ENCODE measurements at places on chromosomes 1 and 21. TPM values are rescaled to one million over a fixed set of nuclear protein-coding genes. Genes with fewer than 3 reads are reported as not detected.

CCDC181 gene
- polyA plus RNA-seq = not detected

DNA sequence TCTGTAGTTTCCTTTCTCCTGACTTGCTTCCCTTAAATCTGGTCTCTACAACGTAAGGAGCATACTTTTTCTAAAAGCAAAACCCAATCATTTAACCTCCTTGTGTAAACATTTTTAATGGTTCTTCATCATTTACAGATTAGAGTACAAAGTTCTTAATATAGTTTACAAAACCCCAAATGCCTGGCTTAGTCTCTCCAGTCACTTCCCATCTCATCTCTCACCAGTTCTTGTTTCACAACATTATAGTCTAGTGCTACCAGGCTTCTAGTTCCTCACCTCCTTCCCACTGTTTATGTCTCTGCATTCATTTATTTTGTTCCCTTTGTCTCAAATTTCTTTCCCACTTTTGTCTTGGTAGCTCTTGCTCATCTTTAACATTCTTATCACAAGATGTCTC is 168.4 kb downstream of the FASLG start:
- H3K4me1 ChIP-seq = peaks cover 5% of the 10 kb centered on the region
- no peaks in the 10 kb centered on the region for H3K36me3 ChIP-seq
- H3K4me3 ChIP-seq = no peak overlapping the region
- no peak overlapping the region for H3K27ac ChIP-seq

DNA sequence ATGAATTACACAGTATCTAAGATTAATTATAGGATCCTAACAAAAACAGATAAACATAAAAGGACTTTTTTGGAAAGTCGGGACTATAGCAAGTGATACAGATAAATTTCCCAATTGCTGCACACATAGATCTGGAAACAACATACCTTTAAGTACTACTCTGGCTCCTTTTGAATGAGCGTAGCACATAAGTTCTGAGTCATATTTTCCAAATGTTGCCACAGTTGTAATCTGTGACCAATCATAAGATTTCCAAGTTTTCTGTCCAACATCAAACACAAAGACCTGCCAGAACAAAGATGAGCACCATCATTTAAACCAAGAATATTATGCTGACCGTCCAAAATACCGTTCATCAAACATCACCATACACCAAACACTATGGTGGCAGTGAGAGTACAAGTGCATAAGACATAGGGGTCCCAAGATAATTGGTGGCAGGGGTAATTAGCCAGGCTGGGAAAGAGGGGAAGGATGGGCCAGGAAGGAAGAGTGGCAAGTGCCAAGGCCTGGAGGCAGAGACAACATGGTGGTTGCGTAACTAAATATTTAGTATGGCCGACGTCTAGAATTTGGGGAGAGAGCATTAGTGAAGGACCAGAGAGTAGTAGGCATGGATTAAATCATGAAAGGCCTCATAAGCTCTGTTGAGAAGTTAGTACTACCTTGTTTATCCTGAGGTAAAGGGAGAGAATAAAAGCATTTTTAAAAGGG is 3.6 kb downstream of the CTBS start:
- no peak for DNase-seq
- H3K27ac ChIP-seq = no peak overlapping the region
- no peak overlapping the region for H3K4me3 ChIP-seq
- H3K36me3 ChIP-seq = peaks cover 9% of the 10 kb centered on the region

GRCh38 chr21:27700974-27701614 is 734.2 kb upstream of the ADAMTS5 start:
- H3K36me3 ChIP-seq = no peaks in the 10 kb centered on the region
- H3K27ac ChIP-seq = no peak overlapping the region
- no peaks in the 10 kb centered on the region for H3K27me3 ChIP-seq

DNA sequence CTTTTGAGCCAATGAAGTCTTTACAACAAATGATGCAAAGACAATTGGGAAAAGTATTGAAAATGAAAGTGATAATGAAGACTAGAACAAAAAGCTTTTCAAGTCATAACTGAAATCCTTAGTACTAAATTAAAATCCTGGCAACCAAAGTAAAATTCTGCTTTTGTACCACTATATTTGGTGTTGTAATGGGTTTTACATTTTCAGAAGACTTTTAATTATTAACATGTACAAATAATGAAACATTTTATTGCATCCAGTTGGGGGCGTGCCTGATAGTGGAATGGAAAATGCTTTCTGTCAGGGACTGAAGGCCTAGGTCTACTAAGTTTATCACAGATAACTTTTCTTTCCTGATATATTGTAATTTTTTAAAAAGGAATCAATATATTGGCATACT is 89.4 kb downstream of the SDCCAG8 start:
- H3K36me3 ChIP-seq = peaks cover 5% of the 10 kb centered on the region
- H3K4me3 ChIP-seq = no peak overlapping the region
- no peak for DNase-seq
- no peak overlapping the region for H3K27ac ChIP-seq

DNA sequence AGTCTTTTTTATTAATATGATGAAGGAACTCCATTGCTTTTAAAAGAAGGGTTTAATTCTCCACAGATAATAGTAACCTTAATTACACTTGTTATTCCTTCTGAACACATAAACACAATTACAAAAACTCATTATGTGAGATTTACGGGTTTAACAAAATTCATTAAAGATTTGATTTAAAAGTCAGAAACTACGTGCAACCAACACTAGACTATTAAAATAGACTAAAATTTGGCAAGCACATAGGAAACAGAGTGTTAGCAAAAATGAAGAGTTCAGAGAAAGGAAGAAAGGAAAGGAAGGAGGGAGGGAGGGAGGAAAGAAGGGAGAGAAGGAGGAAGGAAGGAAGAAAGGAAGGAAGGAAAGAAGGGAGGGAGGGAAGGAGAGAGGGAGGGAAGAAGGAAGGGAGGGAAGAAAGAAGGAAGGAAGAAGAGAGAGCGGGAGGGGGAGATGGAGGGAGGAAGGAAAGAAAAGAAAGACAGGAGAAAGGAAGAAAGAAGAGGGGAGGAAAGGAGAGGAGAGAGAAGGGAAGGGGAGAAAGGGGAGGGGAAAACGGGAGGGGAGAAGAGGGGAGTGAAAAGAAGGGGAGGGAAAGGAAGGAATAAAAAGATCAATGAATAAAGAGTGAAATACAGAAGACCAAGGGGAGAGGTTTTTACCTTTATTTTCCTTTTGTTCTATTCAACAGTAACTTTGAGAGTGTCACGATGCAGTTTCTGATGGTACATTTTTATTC is 123.4 kb upstream of the LYPLAL1 start:
- no peak overlapping the region for H3K27ac ChIP-seq
- H3K4me1 ChIP-seq = no peaks in the 10 kb centered on the region
- DNase-seq = no peak
- H3K27me3 ChIP-seq = no peaks in the 10 kb centered on the region
- H3K36me3 ChIP-seq = no peaks in the 10 kb centered on the region
- H3K4me3 ChIP-seq = no peak overlapping the region

GPR25 gene
- polyA plus RNA-seq = not detected

- no peak for DNase-seq
- peaks cover 9% of the 10 kb centered on the region for H3K4me1 ChIP-seq
- H3K27ac ChIP-seq = no peak overlapping the region
Observed at GRCh38 chr1:204456826-204457442, 37.7 kb downstream of the PIK3C2B start.

GRCh38 chr1:64107118-64107519 is 96.3 kb upstream of the UBE2U start:
- peaks cover 14% of the 10 kb centered on the region for H3K4me1 ChIP-seq
- H3K36me3 ChIP-seq = no peaks in the 10 kb centered on the region
- H3K27ac ChIP-seq = no peak overlapping the region
- no peak for DNase-seq
- no peaks in the 10 kb centered on the region for H3K27me3 ChIP-seq

KDF1 gene
- polyA plus RNA-seq = 16.1 TPM

DNA sequence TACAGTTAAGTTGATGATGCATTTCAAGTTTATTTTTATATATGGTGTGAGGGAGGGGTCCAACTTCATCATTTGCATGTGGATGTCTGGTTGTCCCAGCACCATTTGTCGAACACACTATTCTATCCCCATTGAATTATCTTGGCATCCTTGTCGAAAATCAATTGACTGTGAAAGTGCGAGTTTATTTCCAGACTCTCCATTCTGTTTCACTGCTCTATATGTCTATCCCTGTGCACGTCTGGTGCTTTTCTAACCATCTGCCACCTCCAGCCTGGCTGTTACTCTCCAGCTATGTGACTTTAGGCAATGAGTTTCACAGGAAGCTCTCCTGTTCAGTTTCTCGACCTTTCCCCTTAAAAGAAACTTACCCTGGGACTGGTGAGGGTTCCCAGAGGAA is 137.1 kb upstream of the KLHDC7A start:
- DNase-seq = no peak
- no peaks in the 10 kb centered on the region for H3K4me1 ChIP-seq
- H3K27me3 ChIP-seq = no peaks in the 10 kb centered on the region
- no peak overlapping the region for H3K27ac ChIP-seq
- no peak overlapping the region for H3K4me3 ChIP-seq

CACHD1 gene
- 1.6 TPM for polyA plus RNA-seq
